CD4-positive, alpha-beta T cell (primary cell): ENCODE measurements at places on chromosomes 2 and 18.

- no peak for DNase-seq
Measured at GRCh38 chr2:134952608-134953007, 34.0 kb downstream of the CCNT2 start.

GRCh38 chr18:36214811-36215210, 27.5 kb downstream of the MOCOS start:
- DNase-seq, result no peak

DNA sequence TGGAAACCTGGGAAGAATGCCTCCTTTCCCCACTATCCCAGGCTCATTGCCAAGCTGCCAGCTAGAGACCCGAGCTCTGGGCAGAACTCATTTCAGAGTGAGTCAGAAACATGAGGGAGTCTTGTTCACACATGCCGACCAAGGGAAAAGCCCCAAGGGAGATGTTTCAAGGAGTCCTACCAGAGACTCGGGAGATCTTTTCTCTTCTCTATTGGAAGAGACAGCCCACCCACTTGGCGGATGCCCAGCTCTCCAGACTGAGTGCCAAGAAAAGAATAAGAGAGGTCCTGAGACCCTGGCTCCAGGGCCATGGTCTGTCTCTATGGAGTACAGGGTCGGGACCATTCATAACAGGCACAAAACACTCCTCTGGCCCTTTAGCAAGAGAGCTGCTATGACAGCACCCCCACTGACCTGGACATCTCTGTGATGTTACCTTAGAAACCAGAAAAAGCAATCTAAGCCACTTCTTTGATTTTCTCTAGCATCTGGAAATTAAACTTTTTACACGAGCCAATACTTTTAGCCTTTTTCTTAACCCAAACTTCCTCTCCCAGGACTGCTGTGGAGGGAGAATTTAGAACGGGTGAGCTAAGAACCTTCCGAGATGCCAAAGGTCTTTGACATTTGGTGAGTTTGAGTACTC, 18.5 kb upstream of the IGFBP5 start:
- no peak for DNase-seq

DNA sequence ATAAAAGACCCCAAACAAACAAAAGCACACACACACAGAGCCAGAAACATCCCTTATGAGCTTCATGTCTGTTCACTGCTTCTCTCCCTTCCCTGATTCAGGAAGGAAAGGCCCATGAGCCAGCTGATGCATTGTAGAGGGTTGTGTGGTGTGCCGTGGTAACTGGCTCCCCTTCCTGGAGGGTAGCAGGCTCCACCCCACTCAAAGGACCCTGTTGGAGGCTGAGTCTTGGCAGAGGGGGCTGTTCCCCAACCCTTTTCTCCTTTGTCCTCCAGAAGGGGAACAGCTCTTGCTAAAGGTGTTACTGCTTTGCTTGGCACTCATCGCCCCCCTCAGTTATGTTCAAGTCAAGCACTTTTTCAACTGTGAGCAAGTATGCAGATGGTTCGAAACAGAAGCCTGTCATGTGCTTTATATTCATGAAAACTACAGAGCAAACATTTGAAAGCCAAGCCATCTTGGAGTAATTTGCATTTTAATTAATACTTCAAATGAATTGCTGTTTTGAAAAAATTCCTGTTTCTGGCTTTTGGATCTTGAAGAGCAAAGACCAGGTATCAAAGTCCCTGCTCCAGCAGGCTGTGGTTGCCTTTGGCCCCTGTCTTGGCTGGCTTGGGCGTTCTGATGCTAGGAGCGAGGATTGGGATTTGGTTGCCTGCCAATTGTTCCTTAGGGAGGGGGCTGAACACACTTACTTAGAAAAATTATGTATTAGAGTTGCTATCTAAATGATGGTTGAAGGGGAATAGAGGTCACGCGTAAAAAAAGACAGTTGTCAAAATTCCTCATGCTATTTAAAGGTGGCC, 267.8 kb downstream of the TSN start:
- no peak for DNase-seq

DNA sequence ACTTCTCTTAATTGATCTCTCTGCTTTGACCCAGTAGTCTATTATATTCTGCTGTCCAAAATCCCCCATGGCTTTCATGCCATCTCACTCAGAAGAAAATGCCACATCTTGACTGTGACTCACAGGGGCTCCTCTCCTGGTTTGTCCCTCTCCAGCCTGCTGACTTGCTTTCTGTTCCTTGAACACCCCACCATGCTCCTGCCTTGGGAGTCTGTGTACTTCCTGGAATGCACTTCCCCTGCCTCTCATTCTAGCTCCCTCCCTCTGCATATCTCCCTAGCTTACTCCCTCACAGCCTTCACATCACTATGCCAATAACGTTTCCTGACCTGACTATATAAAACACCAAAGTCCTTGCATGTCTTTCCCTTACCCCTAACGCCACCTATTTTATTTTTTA, 167.2 kb downstream of the TRIB2 start:
- no peak for DNase-seq

- no peak for DNase-seq
Measured at GRCh38 chr2:238031751-238032150, 29.1 kb upstream of the SCLY start.

DNA sequence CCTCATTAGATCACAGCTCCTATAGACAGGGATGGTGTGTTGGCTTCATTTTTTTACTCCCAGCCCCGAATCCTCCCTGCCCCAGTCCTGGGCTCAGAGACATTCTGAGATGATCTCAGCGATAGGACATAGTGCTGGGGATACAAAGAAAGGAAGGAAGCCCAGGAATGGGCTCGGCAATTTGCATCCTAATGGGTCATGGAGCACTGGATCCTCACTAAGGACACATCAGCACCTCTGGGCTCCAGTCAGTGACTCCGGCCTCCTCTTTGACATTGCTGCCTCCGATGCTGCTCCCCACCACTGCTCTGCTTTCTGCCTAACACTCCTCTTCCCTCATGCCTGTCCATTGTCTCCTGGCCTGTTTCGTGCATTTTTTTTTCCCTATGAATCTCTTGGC, 489.1 kb downstream of the STK39 start:
- DNase-seq, result no peak

GRCh38 chr18:26746826-26747475, 118.6 kb downstream of the AQP4 start:
- no peak for DNase-seq

- no peak for DNase-seq
Measured at GRCh38 chr18:50405582-50406271, 30.9 kb downstream of the SKA1 start.

- no peak for DNase-seq
Measured at GRCh38 chr2:30759481-30759880, 47.8 kb downstream of the CAPN13 start.

GRCh38 chr2:193868833-193869232, 1674.1 kb upstream of the TMEFF2 start:
- no peak for DNase-seq

DNA sequence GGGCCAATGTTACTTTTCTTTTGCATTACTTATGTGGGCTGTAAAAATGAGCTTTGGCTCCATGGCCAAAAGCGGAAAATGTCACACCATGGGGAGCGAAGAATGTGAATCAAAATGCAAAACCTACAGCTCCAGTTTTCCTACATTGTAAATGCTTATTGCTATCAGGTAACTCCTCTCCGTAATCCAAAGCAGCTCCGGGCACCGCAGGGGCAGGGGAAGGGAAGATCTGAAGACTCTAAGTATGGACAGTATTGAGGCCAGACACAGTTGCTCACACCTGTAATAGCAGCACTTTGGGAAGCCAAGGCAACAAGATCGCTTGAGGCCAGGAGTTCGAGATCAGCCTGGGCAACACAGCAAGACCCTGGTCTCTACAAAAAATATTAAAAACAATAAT, 7.1 kb upstream of the AGFG1 start:
- DNase-seq, result no peak

- DNase-seq, result no peak
Measured at GRCh38 chr2:118232796-118233195, 144.5 kb downstream of the INSIG2 start.

GRCh38 chr18:3748086-3748485, 298.1 kb downstream of the TGIF1 start:
- DNase-seq, result no peak

- no peak for DNase-seq
Measured at GRCh38 chr2:42385225-42385624, 24.2 kb upstream of the COX7A2L start.

- peak; percentile 64 for DNase-seq
Measured at GRCh38 chr2:174771631-174772471, 7.6 kb upstream of the CHRNA1 start.

DNA sequence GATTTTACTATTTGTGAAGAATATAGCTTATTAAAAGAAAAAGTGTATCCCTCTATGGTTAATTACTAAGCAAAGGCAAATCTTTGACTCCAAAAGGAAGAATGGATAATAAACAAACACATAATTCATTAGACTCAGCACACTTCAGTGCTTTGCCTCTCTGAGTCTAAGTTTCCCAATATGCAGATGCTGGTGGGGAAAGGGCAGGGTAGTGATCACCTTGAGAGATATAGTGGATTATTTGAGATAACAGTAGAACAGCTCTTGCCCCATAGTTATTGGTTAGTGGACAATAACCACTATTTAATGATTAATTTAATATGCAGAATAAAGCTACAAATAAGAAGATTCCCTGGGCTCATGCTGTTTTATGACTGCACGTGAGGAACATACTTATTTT, 98.2 kb upstream of the SLC8A1 start:
- no peak for DNase-seq

DNA sequence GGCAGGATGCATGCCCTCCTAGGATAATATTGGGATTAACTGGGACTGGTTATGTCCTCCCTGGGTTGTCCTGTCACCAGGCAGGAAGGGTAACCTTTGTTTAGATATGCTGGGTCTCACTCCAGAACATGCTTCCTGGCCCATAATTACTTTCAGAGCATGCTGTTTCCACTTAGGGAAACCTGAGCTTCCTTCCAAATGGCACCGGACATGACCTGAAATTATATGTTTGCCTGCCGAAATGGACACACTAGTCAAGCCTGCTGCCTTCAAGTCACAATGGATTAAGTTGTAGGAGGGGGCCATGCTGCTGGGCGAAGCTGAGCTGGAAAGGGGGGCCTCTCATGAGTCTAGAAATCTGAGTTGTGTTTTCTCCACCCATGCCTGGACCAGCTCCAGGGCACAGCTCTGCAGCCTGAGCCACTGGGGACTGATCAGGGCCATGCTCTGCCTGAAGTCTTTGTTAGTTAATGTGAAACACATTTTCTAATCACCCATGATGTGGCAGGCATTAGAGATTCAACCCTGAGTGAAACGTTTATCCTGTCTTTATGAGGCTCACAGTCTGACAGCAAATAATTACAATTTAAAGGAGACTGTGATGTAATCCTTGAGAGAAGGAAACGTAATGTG, 273.3 kb downstream of the TNS1 start:
- no peak for DNase-seq

GRCh38 chr2:17095340-17095739, 422.9 kb downstream of the RAD51AP2 start:
- no peak for DNase-seq

- DNase-seq, result no peak
Measured at GRCh38 chr2:238494573-238494961, 67.8 kb downstream of the ASB1 start.

DNA sequence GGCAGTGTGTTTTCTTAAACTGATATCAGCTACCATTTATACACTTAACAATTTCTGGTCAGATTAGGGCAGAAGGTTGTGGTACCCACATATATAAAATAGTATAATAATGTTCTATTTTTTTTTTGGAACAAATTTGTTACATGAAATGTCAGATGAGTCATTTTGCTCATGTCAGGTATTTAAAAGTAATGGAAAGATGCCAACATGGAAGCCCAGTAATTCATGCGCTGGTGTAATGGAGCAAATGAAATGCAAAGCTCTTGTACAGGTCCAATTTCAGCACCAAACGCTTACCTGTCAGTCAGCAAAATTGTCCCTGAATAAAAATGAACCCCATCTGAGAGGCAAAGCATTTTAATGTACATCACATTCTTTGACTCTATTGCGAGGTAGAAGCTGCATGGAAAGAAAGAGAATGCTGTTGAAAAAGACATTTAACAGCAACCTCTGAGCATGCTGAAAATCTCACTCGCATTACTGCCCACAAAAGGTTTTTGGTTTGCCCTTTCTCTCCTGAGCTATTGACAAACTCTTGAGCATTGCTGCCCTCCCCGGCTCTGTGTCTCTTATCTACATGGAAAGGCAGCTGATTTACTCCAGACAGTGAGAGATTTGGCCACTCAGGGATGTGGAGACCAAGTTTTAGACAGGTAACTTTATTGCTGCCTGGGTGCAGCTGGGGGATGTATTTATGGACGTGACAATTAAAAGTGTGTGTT, 217.5 kb downstream of the CAMKMT start:
- no peak for DNase-seq

GRCh38 chr18:56615738-56616520, 22.5 kb downstream of the TXNL1 start:
- no peak for DNase-seq

- DNase-seq, result peak; percentile 26
Measured at GRCh38 chr18:13262839-13263691, 44.5 kb downstream of the LDLRAD4 start.

GRCh38 chr18:53817976-53818950, 406.2 kb downstream of the MBD2 start:
- no peak for DNase-seq

- DNase-seq, result no peak
Measured at GRCh38 chr2:155266583-155266982, 568.1 kb downstream of the KCNJ3 start.

GRCh38 chr2:11667194-11667593, 2.8 kb downstream of the NTSR2 start:
- DNase-seq, result no peak

GRCh38 chr2:152298754-152299153, 36.2 kb upstream of the FMNL2 start:
- DNase-seq, result no peak

GRCh38 chr2:146537477-146537876, 1307.4 kb upstream of the ACVR2A start:
- no peak for DNase-seq

DNA sequence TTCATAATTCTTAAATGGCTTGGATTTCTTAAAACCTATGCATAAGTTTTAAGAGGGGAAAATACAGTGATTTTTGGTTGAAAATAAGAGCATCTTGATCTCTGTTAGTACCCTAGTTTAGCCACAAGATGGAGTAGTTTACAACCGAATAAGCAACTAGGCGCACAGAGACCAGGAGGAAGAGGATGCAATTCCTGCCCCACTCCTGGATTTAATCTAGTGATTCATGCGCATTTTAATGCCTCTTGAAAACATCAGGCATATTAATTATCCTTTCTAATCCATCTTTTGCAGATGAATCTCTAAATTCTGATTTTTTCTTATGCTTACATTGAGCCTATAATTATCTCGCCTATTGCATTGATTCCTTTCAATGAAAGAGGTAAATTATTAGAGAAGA, 76.7 kb downstream of the MRPS9 start:
- DNase-seq, result no peak

GRCh38 chr2:47069628-47070154, 85.4 kb downstream of the STPG4 start:
- no peak for DNase-seq

GRCh38 chr18:64017870-64018269, 48.0 kb downstream of the SERPINB8 start:
- DNase-seq, result no peak
